ENCODE measurements at places on chromosomes 12 and 14.

DNA sequence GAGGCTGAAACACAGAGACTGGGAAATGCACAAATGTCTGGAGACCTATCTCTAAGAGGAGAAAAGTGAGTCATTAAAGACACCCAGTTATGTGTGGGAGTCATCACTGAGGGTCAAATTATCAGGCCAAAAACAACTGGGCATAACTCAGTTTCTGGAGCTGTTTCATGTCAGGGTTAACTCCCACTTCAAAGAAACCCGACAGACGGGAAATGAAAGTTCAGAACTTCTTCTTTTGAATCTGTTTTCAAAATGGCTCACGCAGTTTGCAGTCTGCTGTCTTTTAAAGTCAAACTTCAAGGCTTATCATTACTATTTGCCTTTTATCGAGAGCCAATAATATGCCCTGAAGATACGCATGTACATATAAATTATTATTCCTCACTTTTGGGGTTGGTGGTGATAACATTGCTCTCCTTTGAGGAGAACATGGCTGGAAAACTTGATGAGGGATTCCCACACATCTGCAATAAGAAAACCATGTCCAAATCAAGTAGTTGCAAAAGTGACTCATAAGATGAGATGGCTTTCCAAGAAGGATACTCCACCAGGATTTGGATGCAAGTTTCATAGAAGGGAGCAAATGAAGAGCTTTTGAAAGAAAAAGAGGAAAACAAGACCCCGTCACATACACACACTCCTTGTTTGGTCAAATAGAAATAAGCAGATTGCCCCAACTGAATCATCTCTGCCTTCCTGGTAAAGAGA, 341.4 kb downstream of the ADAMTS20 start:
- peak; percentile 10 for DNase-seq

- DNase-seq = no peak
Measured at GRCh38 chr12:101042211-101042610, 167.8 kb downstream of the SLC5A8 start.

GRCh38 chr14:53796734-53797133, 159.9 kb downstream of the BMP4 start:
- DNase-seq = no peak

DNA sequence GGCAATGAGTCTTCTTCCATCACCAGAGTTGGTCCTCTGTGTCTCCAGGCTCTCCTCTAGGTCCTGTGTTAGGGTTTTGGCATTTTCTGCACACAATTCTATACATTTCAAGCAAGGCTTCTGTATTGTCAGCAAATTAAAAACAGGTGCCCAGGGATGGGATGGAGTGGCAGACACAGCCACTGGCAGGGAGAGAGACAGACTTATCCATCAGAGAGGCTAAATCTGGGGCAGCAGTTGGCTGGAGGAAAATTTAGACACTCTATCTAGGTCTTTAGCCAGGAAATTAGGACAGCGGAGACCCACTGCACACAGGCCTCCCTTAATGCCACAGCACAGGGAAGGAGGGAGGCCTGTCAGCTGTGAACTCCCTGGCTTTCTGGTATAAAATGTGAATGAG, 20.2 kb downstream of the PLEKHD1 start:
- no peak for DNase-seq

- DNase-seq = no peak
Measured at GRCh38 chr12:19002216-19002615, 127.3 kb upstream of the PLEKHA5 start.

DNA sequence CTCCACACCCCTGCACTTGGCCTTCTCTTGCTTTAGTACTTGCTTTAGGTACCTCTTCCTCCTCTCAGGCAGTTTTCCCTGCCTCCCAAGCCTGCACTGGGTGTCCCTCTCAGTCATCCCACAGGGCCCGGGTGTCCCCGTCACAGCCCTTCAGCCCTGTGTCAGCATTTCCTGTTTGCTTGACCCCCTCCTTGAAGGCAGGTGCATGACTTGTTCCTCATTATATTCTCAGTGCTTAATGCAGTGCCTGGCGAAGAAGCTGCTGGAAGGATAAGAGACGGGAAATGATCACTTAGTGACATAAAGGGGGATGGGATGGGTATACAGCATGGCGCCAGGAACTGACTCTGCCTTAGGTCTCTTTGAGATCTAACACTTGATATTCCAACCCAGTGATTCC, 61.5 kb downstream of the IQSEC3 start:
- DNase-seq = no peak

GRCh38 chr12:47900131-47901062, 4.4 kb downstream of the VDR start:
- no peak for DNase-seq

- no peak for DNase-seq
Measured at GRCh38 chr14:92993302-92993701, 70.4 kb downstream of the CHGA start.

DNA sequence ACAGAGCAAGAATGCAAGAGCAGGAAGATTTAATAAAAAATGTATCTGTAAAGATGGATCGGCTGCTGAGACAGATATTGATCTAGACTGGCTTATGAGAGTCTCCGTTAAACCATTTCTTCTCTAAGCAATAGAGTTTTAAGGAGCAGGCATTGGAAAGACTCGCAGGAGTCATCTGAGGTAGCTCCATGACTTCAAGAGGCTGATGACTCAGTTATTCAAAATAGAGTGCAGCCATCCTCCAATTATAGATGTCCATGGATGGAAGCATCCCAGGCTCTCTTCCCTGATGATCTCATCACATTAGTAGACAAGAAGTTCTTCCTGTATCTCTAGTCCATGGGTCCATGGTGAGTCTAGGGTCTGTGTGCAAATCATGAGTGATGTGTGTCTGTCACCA, 638.3 kb upstream of the TMEM132C start:
- peak; percentile 42 for DNase-seq

GRCh38 chr14:67928375-67928774, 108.8 kb downstream of the RAD51B start:
- no peak for DNase-seq

- peak; percentile 91 for DNase-seq
Measured at GRCh38 chr14:99682809-99683618, 1.1 kb upstream of the CYP46A1 start.

- DNase-seq = no peak
Measured at GRCh38 chr12:31363416-31363809, 37.5 kb upstream of the SINHCAF start.

DNA sequence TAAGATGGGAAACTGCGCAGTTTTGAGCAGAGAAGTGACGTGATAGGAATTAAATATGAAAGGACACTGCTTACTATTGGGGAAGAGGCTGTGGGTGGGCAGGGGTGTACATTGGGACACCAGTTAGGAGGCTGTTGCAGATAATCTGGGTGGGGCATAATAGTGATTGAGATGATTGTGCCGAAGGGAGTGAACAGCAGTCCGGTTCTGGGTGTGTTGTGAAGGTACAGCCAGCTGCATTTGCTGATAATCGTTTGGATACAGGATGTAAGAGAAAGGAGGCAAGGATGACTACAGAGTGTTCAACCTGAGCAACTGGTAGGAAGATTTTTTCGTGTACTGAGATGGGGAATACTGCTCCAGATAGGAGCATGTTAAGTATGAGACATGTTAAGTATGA, 205.2 kb upstream of the NEDD1 start:
- no peak for DNase-seq

DNA sequence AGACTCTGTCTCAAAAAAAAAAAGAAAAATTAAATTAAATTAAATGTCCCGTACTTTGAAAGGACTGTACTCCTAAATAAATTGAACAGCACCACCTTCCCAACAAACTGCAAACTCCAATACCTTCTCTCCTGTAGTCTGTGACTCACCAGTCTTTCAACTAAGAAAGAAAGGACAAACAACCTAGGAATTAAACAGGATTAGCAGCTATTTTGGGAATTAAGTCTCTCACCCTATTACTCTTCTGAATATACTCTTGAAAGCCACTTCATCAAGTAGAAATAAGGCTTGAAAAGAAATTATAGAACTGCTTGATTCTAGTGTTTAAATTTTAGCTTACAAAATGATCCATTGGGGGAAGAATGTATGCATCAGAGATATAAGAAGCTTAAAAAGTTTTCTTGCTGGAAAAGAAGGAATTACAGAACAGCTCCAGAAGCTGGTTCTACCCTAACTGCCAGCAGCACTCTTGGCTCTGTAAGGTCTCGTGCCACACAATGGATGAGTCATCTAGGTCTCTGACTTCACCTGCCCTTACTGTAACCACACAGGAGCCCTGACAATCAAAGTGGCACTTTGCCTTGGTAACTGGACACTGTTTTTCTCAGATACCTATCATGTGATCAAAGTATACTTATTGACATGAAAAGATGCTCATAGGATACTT, 57.0 kb upstream of the CERS5 start:
- no peak for DNase-seq

DNA sequence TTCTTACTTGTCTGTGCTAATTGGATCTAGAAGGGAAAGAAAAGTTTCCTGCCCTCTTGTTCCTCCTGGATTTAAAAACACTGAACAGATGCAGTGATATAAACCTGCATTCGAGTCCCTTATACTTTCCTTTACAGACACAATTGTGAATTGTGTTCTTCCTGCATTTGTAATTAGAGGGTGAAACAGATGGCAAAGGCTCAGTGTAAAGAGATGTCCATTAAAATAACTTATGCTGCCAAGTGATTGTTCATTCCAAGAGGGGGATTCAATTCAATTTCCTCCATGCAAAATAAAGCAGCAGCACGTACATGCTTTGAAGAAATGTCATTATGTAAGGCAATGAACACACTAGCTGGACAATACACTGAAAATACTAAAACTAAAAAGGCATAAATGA, 248.3 kb upstream of the LRIG3 start:
- DNase-seq = no peak

DNA sequence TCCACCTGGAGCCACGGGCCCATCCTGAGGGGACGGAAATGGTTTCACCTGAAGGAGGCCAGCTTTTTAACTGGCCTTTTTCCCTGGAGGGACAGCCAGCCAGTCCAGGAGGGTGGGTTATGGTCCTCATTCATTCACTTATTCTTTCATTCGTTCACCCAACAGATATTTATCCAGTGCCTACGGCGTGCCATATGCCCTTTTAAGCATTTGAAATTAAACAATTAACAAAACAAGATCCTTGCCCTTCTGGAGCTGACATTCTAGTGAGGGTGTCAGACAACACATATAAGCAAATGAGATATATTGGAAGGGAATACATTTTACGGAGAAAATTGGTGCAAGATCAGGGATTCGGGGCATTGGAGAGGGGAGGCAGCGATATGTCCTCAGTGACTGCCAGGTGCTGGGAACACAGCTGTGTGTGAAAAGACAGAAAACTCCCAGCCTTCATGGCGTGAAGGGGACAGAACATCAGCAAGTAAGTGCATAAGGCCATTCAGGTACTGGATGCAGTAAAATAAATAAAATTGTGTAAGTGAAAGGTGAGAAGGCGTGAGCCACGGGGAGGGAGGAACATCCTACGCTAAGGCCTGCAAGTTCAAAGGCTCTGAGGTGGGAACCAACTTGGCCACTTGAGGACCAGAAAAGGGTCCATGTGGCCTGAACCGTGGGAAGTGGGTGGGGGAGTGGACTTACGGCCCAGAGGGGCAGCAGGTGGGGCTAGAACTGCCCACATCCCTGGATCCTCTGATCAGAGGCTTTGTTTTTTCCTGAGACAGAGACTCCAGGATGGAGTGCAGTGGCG, 684 bp upstream of the ABCB9 start:
- no peak for DNase-seq

DNA sequence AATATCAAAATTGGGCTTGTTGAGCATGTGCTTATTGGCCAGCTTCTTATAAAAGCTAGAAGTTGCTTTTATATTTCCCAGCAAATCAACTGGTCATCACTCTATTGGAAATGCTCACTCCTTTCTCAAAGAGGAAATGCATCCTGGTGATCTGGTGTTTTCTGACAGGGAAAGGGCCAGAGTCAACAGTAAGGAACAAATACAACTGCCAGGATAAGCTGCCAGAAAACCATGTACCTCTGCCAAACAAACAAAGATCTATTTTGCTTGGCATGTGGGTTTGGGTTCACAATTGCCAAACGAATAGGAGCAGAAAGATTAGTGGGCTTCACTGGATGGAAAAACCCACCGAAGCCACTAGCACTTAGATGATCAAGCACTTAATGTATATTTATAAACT, 126.9 kb upstream of the PDZRN4 start:
- no peak for DNase-seq

- DNase-seq = no peak
Measured at GRCh38 chr12:78977304-78977867, 112.8 kb downstream of the SYT1 start.

GRCh38 chr14:71220462-71220861, 313.2 kb downstream of the PCNX1 start:
- DNase-seq = no peak
